Inflammatory macrophage (primary cell): ENCODE measurements at places on chromosomes 1 and 21.

GRCh38 chr1:238776126-238776525, 610.2 kb upstream of the CHRM3 start:
- no peak for DNase-seq

DNA sequence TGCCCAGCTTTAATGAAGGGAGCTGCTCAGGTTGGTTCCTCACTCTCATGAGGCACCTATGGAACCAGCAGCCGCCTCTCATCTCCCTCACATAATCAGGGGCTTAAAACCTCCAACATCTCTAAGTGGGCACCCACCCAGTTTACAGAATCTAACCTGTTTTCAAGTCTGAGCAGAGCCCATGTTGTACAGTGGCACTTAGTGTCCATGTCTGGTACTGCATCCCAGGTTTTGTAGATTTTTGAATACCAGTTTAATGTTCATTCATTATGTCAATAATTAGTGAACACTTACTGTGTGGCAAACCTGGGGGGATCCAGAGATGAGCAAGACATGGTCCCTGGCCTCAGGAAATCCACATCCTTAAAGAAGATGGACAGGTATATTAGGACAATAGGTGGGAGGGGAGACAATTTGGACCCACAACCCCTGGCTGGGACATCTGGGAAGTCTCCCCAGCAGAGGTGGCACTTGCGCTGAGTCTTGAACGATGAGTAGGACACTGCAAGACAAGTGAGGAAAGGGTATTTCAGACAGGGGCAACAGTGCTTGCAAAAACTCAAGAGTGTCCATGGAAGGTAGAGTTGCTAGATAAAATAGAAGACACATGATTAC, 83.3 kb downstream of the LACTBL1 start:
- DNase-seq, result peak; percentile 23

DNA sequence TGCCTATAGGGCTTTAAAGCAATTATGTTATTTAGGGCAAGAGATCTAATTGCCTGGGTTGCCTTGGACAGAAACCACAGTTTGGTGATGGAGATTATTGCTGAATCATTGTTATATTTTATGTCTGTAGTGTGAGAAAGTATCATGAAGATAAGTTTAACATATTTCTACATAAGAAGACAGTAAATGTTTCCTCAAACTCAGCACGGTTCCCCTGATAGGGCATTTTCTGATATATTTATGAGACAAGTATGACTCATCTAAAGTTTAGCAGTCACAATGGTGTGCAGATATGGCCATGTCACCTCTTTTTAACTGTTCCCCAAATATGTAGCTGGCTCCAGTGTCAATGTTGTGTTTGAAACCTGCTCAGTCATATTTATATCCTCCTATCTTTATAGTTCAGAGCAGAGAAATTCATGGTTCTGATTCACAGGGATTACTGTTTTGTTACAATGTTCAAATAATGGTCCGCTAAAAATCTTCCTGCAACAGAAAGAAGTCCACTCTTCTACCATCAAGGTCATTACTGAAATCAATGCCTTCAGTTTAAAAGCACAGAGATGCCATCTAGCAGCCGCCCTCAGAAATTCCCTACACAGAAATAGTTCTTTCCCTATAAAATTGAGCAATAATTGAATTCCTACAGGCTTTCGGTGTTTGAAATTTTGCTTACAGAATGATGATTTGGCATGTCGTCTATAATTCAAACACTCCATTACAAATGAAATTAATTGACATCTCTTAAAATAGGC, 3.7 kb downstream of the OLFM3 start:
- no peak for DNase-seq

- no peak for DNase-seq
Observed at GRCh38 chr1:169144941-169145626, 38.6 kb downstream of the ATP1B1 start.

GRCh38 chr21:30408782-30409494, 13.1 kb downstream of the KRTAP13-1 start:
- DNase-seq, result no peak

DNA sequence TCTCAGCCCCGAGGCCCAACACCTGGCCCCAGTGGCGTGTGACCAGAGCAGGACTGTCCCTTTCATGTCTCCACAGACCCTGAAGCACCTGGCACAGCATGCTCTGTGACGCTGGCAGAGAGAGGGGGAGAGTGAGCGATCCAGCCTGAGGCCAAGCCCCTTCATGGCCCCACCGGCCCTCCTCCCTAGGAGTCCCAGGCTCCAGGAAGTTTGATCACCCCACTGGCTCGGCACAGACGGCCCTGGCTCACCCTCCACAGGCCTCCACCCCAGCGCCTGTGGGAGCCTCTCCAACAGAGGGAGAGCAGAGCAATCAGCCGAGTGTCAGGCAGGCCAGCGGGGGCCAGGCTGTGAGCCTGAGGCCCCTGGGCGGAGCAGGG, 11.0 kb downstream of the SH3BGRL3 start:
- DNase-seq, result no peak

GRCh38 chr1:181791721-181792120, 269.8 kb downstream of the ZNF648 start:
- DNase-seq, result no peak

GRCh38 chr1:246151796-246152434, 355.2 kb downstream of the SMYD3 start:
- peak; percentile 38 for DNase-seq

- no peak for DNase-seq
Observed at GRCh38 chr1:177451191-177451590, 280.4 kb downstream of the BRINP2 start.

DNA sequence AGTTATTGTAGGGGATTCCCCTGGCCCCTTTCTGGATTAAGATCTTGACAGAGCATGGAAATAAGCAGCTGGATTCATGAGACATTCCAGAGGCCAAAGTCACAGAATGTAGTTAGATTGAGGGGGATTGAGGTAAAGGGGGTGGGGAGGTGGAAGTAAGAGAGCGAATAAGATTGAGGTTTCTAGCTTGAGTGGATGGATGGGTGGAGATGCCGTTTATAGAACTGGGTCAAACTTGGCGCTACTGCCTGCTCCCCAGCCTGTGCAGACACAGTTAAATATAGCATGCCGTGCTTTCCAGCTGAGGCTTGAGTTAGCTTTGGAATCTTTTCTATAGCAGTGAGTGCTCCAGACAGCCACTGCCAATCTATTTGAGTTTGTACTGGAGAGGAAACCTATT, 85.7 kb downstream of the DYRK1A start:
- no peak for DNase-seq

DNA sequence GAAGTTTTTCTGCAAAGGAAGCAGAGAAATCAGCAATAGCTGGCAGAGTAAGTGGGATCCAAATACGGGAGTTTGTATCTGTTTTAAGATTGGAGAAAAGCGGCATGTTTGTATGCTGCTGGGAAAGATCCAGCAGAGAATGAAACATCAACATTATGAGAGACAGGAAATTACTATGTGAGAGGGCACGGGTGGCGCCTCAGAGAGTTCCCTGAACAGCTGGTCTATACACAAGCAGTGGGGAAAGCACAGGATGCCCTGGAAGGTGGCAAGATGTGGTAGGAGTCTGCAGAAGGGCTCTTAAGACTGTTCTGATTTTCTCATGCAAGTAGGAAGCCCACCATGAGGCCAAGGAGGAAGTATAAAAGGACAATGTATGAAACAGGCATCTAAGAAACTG, 130.4 kb downstream of the RERE start:
- no peak for DNase-seq

DNA sequence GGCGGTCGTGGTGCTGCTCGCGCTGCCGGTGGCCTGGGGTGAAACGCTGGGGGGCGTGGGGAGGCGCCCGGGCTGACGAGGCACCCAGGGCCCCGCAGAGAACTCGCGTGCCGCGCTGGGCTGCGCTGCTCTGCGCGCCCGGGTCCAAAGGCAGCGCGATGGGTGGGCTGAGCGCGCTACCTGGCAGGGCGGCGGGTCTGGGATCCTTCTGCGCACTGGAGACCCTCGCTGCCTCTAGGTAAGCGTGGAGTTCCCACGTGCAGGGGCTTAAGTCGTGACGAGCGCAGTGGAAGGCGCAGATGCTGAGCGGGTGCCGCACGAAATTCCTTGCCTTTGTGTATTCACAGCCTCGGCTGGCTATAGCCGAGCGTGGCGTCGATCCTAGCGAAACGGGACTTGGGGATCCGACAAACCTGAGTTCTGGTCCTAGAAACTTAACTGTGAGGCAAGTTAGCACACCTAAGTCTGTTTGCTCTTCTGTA, 24.6 kb downstream of the CR1L start:
- DNase-seq, result no peak

DNA sequence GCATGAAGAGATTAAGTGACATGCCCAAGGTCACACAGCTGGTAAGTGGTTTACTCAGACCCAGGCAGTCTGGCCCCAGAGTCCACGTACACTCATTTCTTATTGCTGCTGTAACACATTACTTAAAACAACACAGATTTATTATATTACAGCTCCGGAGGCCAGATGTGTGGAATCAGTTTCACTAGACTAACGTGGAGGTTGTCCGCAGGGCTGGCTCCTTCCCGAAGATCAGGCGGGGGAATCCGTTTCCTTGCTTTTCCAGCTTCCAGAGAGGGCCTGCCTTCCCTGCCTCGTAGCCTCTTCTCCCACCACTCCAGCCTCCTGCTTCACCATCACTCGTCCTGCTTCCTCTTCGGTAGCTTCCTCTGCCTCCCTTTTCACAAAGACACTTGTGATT, 81.2 kb downstream of the KCNN3 start:
- no peak for DNase-seq

DNA sequence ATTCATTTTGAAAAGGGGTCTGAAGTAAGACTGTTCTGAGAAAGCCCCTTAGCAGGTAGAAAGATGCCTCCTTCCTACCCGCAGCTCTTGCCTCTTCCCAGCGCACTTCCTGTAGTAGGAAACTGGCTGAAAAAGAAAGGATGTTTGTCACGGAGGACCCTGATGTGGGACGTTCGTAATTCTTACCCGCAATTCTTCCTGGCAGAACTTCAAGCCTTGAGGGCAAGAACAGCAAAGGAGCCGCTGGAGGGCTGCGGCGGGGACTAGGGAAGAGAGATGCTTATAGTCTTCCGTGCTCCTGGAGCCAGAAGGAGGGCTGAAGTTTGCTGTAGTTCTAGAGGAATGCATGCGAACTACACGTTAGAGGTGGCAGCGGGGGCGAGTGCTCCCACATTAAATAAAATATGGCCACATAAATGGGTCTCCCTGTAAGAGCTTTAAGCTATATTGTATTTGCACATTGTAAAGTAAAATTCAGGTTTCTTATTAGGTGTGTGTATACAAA, 6.3 kb downstream of the C1orf53 start:
- no peak for DNase-seq

GRCh38 chr1:101595881-101596374, 359.1 kb downstream of the S1PR1 start:
- DNase-seq, result no peak

- DNase-seq, result no peak
Observed at GRCh38 chr1:200435200-200435780, 25.5 kb upstream of the ZNF281 start.

DNA sequence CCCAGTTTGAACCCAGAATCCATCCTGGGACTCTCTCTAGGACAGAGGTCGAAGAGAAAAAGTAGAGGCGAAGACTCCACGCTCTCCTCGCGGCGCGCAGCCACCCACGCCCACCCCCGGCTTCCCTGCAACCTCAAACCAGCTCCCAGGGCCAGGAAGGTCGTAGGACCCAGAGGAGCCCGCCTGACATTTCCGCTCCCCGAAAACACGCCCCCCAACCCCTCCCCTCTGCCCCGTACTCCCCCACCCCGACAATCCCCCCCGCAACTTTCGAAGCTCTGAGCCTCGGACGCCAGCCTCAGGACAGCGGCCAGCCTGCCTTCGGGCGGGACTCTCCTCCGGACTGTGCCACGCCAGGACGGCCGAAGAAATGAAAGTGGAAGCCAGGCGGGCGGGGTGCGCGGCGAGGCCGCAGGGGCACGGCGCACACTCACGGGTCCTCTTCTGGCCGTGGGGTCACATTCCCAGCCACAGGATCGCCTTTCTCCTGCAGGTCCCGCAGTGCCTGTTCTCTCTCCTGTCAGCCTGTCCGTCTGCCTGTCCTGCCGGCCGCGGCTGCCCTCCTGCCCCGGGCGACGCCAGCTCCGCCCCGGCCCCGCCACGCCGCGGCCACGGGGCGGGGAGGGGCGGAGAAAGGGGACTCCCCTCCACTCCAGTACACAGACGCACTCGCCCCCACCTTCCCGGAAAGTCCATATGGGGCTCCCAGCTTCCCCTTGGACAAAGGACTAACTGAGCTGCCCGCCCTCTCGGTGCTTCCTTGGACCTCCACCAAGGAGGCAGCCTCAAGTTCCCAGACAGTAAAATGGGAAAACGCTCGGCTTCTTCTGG, at the start of gene MOB3C:
Gene MOB3C, minus strand, starts transcription at position 535 of the 831 bp plus-strand sequence. CDS start 3,490 bp downstream, outside the sequence.
- DNase-seq, result peak; percentile 87

DNA sequence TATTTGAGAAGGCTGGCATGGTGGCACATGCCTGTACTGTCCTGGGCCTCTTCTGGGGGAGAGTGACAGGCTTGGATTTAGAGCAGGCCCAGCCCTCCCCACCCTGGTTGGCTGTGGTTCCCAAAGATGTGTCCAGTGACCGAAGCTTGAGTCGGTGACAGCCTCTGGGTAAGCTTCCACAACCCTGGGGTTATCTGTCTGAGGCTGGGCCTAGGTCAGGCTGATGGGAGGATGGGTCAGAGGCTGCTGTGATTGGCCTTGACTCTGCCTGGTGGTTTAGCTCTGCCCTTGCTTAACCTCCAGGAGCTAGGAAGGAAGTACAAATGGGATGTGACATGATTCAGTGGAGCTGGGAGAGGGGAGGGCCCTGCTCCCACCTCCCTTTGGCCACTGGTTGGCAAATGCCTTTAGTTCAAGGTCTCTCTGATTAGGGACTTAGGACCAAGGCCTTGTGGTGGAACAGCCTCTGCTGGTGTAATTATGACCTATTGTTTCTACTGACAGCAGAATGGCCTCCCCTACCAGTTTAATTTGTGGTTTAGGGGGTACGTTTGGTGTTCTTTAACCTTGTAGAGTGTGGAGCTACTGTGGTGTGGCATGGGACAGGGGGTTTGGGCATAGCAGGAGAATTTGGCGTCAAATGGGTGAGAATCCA, 16.6 kb downstream of the NUDC start:
- peak; percentile 53 for DNase-seq

GRCh38 chr1:240341365-240342250, 249.9 kb downstream of the FMN2 start:
- no peak for DNase-seq

GRCh38 chr1:225940385-225941151, 452 bp downstream of the LEFTY2 start:
- no peak for DNase-seq

DNA sequence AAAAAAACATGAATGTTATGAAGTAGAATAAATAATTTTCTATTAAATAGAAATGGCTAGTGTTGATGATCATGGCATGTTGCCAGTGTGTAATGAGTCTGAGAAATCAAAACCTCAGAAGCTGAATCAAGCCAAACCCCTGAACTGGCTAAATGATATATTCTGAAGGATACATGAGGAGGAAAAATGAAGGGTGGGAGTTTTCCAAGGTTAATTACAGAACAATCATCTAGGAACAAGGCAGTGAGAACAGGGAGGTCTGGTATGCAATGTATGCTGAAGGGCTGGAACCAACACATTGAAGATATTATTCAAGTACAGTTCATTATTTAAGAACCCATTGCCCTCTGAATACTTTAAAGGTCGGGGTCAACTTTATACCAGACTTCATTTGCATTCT, 309.1 kb upstream of the NRIP1 start:
- DNase-seq, result no peak

GRCh38 chr1:24724345-24725208, 20.7 kb upstream of the CLIC4 start:
- DNase-seq, result peak; percentile 63

- DNase-seq, result peak; percentile 17
Observed at GRCh38 chr1:109477821-109478220, 5.9 kb upstream of the ATXN7L2 start.

GRCh38 chr1:7015022-7015421, 229.8 kb downstream of the CAMTA1 start:
- no peak for DNase-seq
